Left renal cortex interstitium (tissue), 4 donors: ENCODE measurements at places on chromosomes 7 and 10. TPM values are rescaled to one million over a fixed set of nuclear protein-coding genes. Genes with fewer than 3 reads are reported as not detected.

DNA sequence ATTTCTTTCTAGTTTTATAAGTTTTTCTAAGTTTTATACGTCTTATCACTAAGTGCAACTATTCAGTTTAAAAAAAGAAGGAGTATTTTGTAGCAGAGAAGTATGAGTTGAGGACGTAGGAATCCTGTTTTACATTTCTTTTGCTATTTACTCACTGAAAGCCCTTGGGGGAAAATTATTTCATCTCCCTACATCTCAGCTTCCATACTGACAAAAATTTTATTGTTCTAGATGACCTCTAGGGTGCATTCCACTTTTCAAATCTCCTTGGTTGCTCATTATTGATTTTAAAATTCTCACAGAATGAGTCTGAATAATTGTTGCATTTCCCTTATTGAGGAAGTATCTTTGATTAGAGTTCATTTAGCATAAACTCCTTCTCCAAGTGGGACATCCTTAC is 14.9 kb upstream of the PDK4 start:
- no peak for DNase-seq

- no peak for DNase-seq
Observed at GRCh38 chr7:150451833-150452461, 1.5 kb downstream of the GIMAP8 start.

- DNase-seq: no peak
Observed at GRCh38 chr7:139987691-139988516, 74.8 kb downstream of the PARP12 start.

GRCh38 chr10:107919626-107920235 is 755.2 kb upstream of the SORCS1 start:
- no peak for DNase-seq

GRCh38 chr7:90007831-90008230 is 146.4 kb upstream of the STEAP1 start:
- DNase-seq: no peak

- no peak for DNase-seq
Observed at GRCh38 chr10:69638642-69639041, 8.6 kb downstream of the FAM241B start.

The AKR1D1 gene
- polyA plus RNA-seq: 0.32 TPM

The MCM7 gene
- polyA plus RNA-seq: 174 TPM

The SVOPL gene
- polyA plus RNA-seq: 2.7 TPM

The DIP2C gene
- 19.7 TPM for polyA plus RNA-seq
